ENCODE measurements at places on chromosomes 16 and 17.

DNA sequence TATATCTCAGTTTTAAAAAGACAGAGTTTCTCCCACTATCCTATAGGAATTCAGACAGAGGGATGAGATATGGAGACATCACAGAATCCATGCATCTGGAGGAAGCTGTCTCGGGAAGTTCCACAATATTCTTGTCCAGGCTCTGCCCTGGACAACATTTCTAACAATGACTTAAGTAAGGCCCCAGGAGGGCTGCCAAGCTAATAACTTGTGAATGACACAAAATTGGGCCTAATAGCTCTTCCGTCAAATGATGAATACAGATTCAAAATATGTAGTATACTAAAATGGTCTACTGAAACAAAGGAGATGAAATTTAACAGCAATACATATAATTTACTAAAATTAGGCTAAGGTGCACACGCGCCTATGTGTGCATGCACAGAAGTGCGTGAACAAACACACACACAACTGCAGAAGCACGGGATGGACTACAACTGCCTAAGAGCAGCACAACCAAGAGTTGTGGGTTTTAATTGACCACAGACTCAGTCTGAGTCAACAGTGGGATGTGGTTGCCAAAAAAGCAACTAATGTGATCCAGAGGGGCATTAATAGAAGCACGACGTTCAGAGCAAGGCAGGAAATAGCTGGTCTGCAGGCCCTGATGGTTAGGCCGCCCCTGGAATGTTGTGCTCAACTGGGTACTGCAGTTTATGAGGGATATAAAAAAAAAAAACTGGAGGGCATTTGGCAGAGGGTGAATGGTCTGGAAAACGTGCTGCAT is 26.3 kb upstream of the HS3ST2 start:
- peak; percentile 48 for DNase-seq

GRCh38 chr17:57569853-57570252 is 175.2 kb downstream of the CCDC182 start:
- no peak for DNase-seq

DNA sequence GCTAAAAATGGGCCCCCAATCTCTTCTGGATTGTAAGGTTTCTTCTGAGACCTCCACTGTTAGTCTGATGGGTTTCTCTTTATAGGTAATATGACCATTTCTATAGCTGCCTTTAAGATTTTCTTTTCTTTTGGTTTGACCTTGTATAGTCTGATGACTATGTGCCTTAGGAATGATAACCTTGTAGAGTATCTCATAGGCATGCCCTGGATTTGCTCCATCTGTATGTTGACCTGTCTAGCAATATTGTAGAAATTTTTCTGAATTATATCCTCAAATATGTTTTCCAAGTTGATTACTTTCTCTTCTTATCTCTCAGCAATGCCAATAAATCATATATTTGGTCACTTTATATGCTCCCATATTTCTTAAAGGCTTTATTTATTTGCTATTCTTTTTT is 1403.8 kb upstream of the GOT2 start:
- DNase-seq: no peak

DNA sequence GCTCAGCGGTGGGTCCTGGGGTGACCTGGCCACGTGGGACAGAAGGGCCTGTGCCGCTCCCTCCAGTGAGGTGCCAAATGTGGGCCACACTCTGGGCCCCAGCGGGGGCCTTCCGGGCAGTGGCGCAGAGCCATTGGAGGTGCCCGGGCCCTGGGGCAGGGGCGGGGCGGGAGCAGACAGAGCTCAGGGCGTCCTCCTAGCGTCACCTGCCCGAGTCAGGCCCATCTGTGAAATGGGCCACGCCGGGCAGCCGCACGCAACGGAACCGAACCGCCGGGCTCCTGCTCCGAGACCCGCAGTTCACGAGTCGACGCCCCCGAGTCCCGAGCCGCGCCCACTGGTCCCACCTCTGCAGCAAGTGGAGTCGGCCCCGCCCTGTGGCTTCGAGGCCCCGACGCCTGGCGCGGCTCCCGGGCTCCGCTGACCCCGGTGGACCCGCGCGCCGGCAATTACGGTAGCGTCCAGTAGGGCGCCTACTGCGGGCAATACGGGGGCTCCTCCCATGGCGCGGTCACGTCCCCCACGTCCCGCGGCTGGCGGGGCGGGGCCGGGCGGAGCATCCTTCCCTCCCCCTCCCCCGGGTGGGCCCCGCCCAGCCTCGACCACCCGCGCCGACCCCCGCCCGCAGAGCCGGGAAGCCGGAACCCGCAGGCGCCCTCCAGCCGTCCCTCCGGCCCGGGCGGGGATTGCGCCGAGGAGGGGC is 1.9 kb downstream of the SLC16A3 start:
- DNase-seq: peak; percentile 88

DNA sequence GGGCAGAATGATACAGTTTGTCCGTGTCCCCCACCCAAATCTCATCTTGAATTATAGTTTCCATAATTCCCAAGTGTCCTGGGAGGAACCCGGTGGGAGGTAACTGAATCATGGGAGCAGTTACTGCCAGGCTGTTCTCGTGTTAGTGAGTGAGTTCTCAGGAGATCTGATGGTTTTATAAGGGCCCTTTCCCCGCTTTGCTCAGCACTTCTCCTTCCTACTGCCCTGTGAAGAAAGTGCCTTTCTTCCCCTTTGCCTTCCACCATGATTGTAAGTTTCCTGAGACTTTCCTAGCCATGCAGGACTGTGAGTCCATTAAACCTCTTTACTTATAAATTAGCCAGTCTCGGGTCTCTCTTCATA is 28.9 kb upstream of the SEC14L1 start:
- DNase-seq: no peak

GRCh38 chr16:83402160-83402814 is 405.5 kb upstream of the HSBP1 start:
- DNase-seq: no peak

GRCh38 chr17:33291248-33292200 is 1.6 kb downstream of the ASIC2 start:
- DNase-seq: peak; percentile 24

- DNase-seq: no peak
These were observed 1.5 kb downstream of the ASB16 start for GRCh38 chr17:44171931-44172455.

Measured in astrocyte of the spinal cord (primary cell).